IPS-NIHi11 (cell line): ENCODE measurements at places on chromosomes 7 and 10.

DNA sequence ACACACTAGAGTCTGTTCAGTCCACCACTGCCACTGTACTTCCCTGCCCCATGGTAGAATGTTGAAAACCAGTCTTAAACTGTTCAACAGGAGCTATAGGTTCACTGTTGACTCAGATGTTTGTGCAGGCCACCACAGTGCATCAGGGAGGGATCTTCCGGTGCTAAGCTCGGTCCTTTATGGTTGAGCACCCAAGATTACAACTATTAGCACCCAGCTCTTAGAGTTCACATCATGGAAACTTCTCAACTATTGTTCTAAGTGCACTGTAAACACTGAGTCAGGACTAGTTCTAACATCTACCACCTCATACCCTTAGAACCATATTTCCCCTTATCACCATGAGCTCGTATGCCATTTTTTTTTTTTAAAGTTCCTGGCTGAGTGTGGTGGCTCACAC, 97.1 kb upstream of the MXI1 start:
- DNase-seq, result no peak

DNA sequence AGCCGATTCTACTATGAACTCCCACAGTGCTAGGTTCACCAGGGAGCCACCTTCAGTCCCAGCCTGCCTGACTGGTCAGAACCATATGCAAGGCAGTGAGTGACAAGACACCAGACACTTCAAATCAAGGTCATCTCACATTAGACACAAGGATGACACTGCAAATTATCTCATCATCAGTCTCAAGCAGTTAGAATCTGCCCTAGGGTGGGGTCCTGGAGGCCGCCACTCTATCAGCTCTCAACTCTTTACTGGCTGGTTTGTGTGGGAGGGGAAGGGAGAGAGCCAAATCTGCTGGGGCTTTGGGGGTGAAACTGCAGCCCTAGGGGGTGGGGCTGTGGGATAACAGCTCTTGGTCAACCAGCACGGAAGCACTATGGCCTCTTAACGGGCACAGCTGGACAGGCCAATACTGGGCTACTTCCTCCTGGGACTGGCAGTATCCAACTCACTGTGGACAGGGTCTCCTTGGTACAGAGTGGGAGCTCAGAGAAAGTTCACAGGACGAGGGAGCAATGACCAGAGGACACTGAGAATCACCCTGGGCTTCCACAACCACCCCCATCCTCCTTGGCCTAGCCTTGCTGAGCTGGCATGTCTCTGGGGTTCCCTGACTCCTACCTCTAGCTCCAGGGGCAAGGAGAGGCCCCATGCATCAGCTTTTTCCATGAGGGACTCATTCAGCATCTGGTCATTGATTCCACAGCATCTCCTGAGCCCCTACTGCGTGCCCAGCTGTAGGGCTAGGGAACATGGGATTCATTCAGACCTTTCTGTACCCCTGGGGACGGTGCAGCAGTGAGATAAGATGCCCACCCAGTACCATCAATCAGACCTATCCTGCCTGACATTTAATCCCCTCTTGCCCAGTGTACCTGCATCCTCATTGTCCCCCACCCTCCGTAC, 5.4 kb downstream of the GPRIN2 start:
- no peak for DNase-seq

DNA sequence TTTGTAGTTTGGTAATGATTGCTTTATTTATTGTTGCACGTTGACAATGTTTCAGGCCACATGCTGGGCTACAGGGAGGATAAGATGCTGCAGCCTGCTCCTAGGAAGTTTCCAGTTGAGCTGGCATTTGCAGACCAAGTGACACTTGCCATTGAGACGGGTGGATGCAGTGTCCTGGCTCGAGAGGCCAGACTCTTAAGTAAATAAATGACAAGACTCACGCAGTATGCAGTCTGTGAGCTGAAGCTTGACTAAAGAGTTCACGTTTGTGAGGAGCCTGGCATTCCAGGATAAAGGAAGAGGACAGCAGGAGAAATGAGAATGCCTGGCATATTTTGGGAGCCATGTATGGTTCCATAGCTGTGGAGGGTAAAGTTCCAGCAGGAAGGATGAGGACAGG, 105.8 kb downstream of the BAMBI start:
- no peak for DNase-seq

DNA sequence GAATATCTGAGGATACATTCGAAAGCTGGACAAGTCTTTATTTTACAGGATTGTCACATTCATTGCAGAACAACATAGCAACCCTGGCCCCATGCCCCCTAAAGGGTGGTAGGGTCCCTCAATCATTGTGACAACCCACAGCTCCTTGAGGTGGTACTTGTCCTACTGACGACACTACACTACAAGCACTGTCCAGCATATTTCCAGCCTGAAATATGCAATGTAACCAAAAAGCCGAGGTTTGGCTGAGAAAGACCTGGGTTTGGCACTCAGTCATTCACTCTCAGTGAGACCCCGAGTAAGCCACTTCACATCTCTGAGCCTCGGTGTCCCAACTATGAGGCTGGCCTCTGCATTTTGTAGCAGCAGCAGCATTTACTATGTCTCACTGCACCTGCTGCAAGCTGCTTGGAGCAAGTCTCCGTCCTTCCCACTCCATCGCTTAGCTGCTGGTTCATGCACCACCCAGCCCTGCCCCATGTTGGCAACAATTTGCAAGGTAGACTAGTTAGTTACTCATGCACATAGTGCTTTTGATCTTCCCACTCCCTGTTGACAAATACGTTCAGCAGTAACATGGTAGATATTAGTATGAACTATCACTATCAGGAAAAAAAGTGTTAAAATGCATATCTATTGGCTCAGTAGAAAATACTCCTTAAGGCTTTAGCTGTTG, 43.6 kb upstream of the TNPO3 start:
- DNase-seq, result no peak

DNA sequence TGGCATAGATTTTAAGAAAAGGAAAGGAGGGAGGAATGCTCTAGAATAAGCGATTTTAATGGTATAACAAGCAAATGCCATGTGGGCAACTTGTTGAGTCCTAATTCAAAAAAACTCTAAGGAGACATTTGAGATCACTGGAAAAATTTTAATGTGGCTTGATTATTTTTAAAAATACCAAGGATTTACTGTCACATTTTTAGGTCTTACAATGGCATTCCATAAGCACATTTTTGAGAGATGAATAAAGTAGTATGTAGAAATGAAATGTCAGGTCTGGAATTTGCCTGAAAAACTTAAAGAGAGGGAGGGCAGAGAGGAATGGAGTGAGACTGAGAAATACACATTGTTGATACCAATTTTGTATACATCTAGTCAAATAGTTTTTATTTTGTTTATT, 20.3 kb downstream of the NCAPG2 start:
- no peak for DNase-seq

DNA sequence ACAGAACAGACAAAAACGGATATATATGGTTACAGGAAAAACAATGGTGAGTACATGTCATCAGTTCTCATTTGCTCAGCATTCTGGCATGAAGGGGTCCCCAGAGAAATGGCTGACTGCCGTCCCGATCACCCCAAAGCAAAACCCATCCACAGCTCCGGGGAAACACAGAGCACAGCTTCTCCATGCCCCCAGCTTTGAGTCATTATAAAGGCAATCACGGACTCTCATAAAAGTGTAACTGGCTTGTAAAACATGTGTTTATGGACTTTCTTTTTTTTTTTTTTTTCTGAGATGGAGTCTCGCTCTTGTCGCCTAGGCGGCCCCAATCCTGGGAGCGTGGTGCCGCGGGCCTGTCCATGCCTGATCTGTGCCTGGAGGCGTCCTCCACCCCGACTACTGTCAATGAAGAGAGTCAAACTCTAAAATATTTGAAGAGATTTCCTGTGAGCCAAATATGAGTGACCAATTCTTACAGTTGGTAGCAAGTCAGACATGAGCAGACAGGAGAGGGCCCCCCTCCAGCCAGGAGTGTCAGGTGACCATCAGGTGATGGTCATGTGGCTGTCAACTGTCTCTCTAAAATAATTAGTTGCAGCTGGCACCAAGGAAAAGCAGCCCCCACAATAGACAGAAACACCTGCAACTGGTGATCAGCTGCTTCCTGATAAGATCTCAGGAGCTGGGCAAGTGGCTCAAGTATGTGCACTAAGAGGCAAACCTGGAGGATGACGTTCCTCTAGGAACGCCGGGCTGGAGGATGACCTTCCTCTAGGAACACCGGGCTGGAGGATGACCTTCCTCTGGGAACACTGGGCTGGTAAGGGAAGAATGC, 21.7 kb upstream of the NOM1 start:
- DNase-seq, result no peak

DNA sequence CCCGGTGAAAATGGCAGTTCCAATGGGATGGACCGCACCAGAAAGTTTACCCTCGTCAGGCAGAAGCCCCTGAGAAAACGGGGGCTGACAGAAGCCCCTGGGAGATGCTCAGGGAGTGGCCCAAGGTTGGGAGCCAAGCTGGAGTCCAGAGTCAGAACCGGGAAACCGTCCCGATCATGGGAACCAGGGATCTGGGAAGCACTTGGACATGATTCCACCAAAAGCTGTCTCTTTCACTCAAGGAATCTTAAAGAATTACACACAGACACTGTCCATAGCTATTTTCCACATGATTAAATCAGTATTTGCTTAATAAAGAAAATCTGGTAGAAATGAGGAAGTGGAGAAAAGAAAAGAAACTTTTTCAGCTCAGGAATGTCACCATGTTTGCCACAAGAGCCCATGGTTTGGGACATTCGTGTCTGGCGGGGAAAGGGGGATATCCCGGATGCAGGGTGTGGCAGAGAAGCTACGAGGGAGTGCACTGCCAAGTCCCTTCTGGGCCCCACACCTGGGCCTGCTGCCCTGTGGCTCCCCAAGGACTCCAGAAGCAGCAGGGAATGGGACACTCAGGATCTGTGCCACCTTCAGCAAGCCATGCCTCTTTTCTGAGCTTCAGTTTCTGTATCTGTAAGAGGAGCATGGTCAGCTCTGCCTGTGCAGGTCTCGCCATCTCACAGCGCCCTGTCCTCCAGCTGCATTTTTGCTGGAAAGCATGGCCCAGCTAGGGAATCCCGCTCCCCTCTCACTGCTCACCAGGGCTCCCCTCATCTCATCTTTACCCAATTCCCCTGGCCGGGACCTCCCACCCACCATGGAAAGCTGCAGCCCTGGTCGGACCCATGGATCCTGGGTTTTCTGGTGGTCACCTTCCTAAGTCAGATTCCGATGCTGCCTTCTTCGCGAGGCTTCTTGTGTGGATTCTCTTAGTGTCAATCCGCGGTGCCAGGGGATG, 225.1 kb upstream of the GRB10 start:
- DNase-seq, result no peak

DNA sequence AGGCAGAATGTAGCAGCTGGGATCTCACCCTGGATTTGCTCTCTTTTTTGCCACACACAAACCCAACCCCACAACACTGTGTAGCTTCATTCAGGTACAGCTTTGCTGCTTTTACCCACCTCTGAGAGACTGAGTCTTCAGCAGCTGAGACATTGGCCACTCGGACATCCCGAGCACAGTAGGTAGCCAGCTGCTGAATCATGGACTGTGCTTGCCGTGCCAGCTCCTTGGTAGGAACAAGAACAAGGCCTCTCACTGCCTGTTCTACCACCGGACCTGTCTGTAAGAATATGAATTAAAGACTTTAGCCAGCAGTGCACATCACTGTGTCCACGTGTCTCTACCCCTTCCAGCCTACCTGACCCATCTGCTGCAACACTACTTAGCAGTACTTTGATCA, 937 bp downstream of the DDX56 start:
- no peak for DNase-seq

GRCh38 chr10:3658766-3659165, 126.2 kb downstream of the KLF6 start:
- no peak for DNase-seq

DNA sequence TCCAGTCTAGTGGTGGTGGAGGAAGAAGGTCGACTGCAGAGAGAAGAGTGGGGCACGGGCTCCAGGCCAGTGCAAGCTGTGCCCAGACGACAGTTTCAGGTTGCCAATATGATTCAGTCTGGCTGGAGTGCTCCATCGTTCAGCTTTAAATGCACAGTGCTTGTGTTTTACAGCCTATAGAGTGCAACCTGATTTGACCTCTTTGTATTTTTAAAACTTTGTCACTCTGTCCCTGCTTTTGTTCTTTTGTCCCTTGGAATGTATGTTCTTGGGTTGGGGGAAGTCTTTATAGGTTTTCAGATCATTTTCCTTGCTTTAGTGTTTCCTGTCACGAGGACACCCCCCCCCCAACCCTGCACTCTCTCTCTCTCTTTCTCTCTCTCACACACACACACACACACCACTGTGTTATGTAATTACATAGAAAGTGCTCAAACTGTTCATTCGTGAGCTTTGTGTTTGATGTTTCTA, 198.0 kb downstream of the CAMK1D start:
- DNase-seq, result no peak

GRCh38 chr10:78134773-78135306, 101.2 kb downstream of the RPS24 start:
- peak; percentile 54 for DNase-seq

DNA sequence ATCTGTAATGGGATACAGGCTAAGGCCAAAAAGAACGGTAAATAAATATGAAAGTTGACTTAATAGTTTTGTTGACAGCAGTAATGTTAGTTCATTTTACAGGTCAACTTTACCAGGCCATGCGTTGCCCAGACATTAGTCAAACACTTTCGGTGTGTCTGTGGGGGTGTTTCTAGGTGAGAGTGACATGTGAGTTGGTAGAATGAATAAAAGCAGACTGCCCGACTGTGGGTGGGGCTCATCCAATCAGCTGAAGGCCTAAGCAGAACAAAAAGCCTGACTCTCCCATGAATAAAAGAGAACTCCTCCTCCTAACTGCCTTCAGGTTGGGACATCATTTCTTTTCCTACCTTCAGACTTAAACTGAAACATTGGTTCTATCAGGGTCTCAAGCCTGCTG, 132.3 kb downstream of the MTPAP start:
- DNase-seq, result no peak

DNA sequence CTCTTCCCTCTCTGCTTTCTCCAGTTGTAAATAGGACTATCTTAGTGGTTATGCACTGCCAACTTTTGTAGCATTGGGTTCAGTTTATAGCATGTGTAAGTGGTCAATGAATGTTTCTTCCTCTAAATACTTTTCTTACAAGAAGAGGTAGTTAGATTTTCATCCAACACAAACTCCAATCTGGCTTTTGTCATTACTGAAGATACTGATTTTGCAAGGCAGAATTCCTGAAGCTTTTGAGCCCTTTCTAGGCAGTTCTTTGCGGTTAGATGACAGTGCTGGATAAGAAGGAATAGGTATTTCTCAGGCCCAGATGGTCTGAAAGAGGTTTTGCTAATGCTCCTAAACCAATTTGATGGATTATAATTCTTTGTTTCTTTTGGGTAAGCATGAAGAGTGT, 60.5 kb downstream of the BICC1 start:
- DNase-seq, result no peak

- no peak for DNase-seq
These were observed 145.2 kb upstream of the ANK3 start for GRCh38 chr10:60534761-60535389.

- no peak for DNase-seq
These were observed 14.6 kb downstream of the CHST12 start for GRCh38 chr7:2417981-2418481.
